ENCODE measurements at places on chromosomes 3 and 15. TPM values are rescaled to one million over a fixed set of nuclear protein-coding genes. Genes with fewer than 3 reads are reported as not detected.

POTEB3 gene
- not detected for total RNA-seq

MCTP2 gene
- total RNA-seq = 17.0 TPM

RTP4 gene
- total RNA-seq = 3.1 TPM

PODXL2 gene
- 1.7 TPM for total RNA-seq

CHRD gene
- 0.04 TPM for total RNA-seq

ACOX2 gene
- not detected for total RNA-seq

DNA sequence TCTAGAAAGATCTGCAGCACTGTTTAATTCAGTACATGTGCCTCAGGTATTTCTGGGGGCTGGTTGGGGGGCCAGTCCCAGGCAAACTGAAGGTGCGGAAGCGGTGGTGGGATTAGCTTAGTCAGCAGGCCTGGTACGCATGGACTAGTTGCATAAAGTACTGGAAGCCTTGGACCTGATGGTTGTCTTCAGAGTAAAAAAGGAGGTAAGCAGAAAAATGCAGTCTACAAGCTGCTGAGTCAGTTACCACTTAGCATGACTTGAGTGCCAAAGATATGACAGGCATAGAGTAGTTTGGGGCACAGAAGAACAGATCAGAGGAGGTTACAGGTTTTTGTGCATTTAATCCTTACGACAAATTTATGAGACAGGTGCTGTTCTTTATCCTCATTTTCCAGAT is 19.9 kb upstream of the GOLGA8J start:
- no peaks in the 10 kb centered on the region for H3K27me3 ChIP-seq
- no peaks in the 10 kb centered on the region for H3K36me3 ChIP-seq
- no peak overlapping the region for H3K4me3 ChIP-seq
- no peak overlapping the region for H3K27ac ChIP-seq
- no peaks in the 10 kb centered on the region for H3K4me1 ChIP-seq

DNA sequence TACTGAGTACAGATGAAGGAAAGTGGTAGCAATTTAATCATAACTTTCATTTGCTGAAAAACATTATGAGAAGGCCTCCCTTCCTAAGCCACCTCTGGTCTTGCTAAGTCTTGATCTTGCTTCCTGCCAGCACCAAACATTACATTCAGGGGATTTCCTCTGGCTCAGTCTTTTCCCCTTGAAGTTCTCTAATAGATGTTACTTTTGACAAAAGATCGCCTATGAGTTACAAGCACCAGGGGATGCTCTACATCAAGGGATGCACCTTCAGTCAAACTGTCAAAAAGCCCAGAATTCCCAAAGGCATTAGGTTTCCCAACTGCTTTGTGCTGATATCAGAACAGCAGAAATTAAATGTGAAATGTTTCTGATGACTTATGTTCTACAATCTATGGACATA is 47.3 kb downstream of the AQP9 start:
- no peak overlapping the region for H3K27ac ChIP-seq
- H3K36me3 ChIP-seq = no peaks in the 10 kb centered on the region
- DNase-seq = no peak
- peaks cover 7% of the 10 kb centered on the region for H3K27me3 ChIP-seq
- H3K4me3 ChIP-seq = no peak overlapping the region
- no peaks in the 10 kb centered on the region for H3K4me1 ChIP-seq

- H3K27me3 ChIP-seq = no peaks in the 10 kb centered on the region
- DNase-seq = no peak
- H3K36me3 ChIP-seq = no peaks in the 10 kb centered on the region
Measured at GRCh38 chr3:138256022-138256421, 68.9 kb downstream of the ARMC8 start.

GRCh38 chr15:93129702-93130488 is 40.9 kb upstream of the RGMA start:
- no peaks in the 10 kb centered on the region for H3K36me3 ChIP-seq
- H3K27ac ChIP-seq = no peak overlapping the region
- H3K4me1 ChIP-seq = no peaks in the 10 kb centered on the region
- H3K27me3 ChIP-seq = no peaks in the 10 kb centered on the region
- no peak for DNase-seq

DNA sequence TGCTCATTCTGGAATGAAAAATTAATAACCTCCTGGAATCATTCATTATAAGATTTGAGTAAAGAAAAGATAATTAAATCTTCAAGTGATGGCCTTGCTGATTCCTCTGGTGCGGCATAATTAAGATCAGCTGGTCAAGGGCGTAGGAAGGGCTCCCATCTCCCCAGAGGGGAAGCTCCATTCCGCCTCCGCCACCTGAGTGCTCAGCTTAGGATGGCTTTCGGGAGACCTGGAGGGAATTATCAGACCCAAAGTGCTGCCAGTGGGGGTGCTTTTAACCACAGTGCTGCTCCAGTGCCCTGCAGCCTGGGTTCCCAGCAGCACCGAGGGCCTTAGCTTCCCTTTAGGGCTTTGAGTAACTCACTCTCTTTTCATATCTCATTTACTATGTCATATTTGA is 556.6 kb upstream of the RGMA start:
- H3K4me3 ChIP-seq = no peak overlapping the region
- no peaks in the 10 kb centered on the region for H3K36me3 ChIP-seq
- no peak for DNase-seq
- H3K27me3 ChIP-seq = no peaks in the 10 kb centered on the region

GRCh38 chr15:74060251-74060650 is 22.1 kb downstream of the GOLGA6A start:
- H3K4me3 ChIP-seq = no peak overlapping the region
- no peak for DNase-seq
- H3K27me3 ChIP-seq = no peaks in the 10 kb centered on the region
- H3K4me1 ChIP-seq = peaks cover 6% of the 10 kb centered on the region

- no peaks in the 10 kb centered on the region for H3K36me3 ChIP-seq
- H3K27ac ChIP-seq = no peak overlapping the region
- H3K27me3 ChIP-seq = no peaks in the 10 kb centered on the region
- no peak for DNase-seq
Measured at GRCh38 chr15:99124641-99125040, 19.8 kb downstream of the SYNM start.

DNA sequence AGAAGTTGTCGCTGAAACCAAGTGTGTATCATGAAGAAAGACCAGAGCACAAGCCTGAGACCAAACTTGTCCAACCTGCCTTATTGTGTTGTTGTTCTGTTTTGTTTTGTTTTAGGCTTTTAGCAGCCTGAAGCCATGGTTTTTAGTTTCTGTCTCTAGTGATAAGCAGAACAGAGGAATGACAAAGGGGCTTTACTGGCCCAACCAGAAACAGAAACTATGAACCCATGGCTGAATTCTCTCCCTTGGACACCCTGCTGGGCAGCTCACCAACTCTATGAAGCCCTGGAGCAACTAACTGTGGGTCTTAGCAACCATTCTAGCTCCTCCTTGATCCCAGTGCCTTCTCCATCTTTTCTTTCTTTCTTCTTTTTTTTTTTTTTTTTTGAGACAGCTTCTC is 30.3 kb downstream of the HCLS1 start:
- no peaks in the 10 kb centered on the region for H3K27me3 ChIP-seq
- peaks cover 38% of the 10 kb centered on the region for H3K36me3 ChIP-seq
- no peak overlapping the region for H3K4me3 ChIP-seq
- no peak for DNase-seq

- H3K27ac ChIP-seq = no peak overlapping the region
- H3K4me1 ChIP-seq = no peaks in the 10 kb centered on the region
- no peak overlapping the region for H3K4me3 ChIP-seq
- H3K36me3 ChIP-seq = peaks cover 14% of the 10 kb centered on the region
- no peaks in the 10 kb centered on the region for H3K27me3 ChIP-seq
- no peak for DNase-seq
Measured at GRCh38 chr15:73571346-73571745, 61.8 kb downstream of the NPTN start.

DNA sequence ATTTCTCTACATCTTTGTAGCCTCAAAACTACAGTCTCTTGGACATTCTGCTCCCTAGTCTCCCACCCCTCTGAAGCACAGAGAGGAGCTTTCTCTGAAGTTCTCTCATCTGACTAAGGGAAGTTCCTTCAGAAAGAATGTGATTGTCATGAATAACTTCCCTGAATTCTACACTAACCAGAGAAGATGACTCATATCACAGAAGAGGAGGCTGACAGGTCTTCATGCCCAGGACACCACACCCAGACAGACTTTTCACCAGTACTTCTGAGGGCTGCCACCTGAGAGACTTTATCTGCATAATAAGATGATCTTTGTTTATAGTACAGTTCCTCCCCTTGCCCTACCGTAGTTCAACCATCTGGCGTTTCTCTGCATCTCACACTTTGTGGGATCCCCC is 52.8 kb downstream of the CDIN1 start:
- DNase-seq = no peak
- no peak overlapping the region for H3K4me3 ChIP-seq
- no peaks in the 10 kb centered on the region for H3K4me1 ChIP-seq
- no peak overlapping the region for H3K27ac ChIP-seq
- H3K36me3 ChIP-seq = no peaks in the 10 kb centered on the region
- no peaks in the 10 kb centered on the region for H3K27me3 ChIP-seq

DNA sequence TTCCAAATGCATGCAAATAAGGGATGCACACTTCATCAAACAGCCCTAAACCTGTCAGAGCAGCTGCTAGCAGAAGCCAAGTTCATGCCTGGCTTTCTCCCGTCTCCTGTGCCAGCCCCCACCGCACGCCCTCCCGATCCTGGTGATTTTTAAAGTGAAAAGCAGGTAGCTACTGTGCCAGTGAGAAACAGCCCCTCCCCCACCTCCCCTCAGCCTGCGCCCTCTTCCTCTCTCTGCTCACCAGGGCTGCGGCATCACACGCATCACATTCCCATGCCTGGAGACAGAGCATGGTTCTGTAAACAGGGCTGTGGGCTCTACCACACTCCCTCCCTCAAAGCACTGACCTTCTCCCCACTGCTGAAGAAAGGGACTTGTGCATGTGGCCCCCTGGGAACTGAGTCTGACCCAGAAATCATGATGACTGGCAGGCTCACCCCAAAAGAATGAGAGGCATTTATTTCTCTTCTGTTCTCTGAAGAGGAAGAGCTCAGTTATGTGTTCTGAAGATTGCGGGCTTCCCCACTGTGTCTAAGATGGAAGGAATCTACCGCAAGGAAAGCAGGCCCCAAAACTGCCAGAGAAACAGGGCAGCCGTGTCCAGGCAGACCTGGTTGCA is 14.5 kb upstream of the SLC6A1 start:
- H3K27me3 ChIP-seq = no peaks in the 10 kb centered on the region
- no peak for DNase-seq

GRCh38 chr3:160125258-160125657 is 100.0 kb upstream of the C3orf80 start:
- H3K27me3 ChIP-seq = no peaks in the 10 kb centered on the region
- no peak overlapping the region for H3K4me3 ChIP-seq
- H3K4me1 ChIP-seq = no peaks in the 10 kb centered on the region
- no peak for DNase-seq

GRCh38 chr15:74050556-74051234 is 31.7 kb downstream of the GOLGA6A start:
- no peaks in the 10 kb centered on the region for H3K27me3 ChIP-seq
- H3K4me1 ChIP-seq = peaks cover 13% of the 10 kb centered on the region
- H3K4me3 ChIP-seq = no peak overlapping the region

GRCh38 chr3:111603679-111604078 is 8.5 kb upstream of the ZBED2 start:
- H3K4me3 ChIP-seq = no peak overlapping the region
- H3K27ac ChIP-seq = no peak overlapping the region
- H3K4me1 ChIP-seq = peaks cover 14% of the 10 kb centered on the region
- H3K36me3 ChIP-seq = peaks cover 8% of the 10 kb centered on the region
- no peak for DNase-seq

Data from CD8-positive, alpha-beta memory T cell (primary cell).